ENCODE measurements at places on chromosomes 1 and 21.

- no peak for DNase-seq
These were observed 207.7 kb upstream of the GJB5 start for GRCh38 chr1:34547046-34547674.

GRCh38 chr1:164824542-164824941 lies 265.6 kb downstream of the PBX1 start:
- DNase-seq = no peak

DNA sequence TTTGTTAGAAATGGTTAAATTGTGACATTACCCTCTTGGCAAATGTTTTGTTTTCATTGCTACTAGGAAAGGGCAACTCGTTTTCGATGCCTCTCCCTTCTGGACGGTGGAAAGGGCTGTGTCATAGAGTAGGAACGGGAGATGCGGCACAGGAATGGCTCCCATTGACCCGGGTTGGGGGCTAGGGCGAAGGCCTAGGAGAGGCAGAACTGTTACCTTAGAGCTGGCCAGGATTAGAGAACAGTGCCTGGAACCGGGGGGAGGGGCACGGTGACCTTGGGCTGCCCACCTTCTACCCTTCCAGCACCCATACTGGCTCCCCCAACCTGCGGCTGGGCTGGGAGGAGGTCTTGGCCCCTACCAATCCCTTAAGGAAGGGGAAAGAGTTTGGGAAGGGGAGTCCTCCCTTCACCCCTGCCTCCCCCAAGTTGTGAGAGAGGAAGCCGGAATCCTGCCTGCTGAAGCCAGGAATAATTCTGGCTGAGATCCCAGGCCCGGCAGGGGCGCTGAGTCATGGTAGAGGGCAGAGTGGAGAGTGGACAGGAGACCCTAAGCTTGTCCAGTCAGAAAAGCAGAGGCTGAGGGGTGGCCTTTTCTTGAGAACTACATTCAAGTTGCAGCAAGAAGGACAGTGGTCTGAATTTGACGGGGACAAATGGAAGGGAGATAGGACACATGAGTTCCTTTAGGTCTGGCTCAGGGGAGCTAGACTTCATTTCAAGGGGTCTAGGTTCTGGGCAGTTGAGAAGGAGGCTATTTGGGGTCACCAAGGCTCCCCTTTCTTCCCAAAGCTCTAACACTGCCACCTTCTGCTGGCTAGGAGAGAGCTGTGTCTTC lies 8.2 kb downstream of the LMNA start:
- no peak for DNase-seq

GRCh38 chr1:216045400-216045799 lies 377.8 kb downstream of the USH2A start:
- no peak for DNase-seq

DNA sequence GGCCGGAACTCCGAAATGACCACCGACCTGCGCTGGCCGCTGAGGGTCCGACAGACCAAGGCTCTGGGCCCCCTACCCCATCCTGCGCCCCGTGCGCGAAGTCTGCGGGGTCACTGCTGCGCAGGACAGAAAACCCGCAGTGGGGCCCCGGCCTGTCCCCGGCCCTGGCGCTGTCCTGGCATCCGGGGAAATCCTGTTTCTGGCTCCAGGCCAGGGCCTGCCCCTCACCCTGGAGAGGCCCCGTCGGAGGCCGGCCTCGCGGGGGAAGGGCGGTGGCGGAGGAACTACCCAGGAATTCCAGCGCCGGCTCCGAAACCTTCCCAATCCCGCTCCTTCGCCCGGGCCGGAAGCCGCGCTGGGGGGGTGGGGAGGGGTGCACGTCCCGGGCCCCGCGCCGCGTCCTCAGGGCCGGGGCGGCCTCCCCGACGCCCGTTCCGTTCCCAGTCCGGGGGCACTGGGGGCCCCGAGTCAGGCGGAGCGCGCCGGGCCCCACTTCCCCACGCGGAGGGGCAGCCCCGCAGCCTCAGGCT lies 77.0 kb downstream of the MORN1 start:
- no peak for DNase-seq

DNA sequence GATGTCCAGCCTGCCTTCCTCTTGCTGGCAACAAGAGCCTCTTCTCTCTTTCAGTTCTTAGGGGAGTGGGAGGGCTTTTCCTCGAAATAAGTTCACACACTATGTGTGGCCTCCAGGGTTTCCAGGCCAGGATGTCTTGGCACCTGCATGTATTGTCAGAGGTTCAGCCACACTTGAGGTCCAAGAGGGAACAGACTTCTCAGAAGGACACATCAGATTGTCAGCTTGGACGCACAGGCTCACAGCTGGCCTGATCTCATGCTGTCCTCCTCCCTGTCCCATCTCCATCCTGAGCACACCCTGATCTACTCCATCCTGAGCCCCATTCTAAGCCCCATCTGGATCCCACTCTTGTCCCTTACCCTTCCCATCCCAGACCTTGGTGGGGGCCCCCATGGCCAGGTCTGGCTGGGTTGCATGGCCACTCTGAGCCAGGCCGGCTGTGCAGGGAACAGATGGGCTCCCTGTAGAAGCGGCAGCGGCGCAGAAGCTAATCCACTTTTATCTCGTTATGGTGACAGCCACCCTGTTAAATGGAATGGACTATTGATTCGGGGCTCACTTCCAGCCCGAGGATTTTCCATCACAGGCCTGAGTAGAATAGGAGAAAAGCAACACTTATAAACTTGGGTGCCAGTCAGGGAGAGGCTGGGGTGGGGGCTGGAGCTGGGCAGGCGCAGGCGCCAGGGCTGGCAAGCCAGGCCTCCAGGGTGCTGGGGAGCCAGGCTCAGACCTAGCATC lies 85.1 kb upstream of the CSF3R start:
- no peak for DNase-seq

DNA sequence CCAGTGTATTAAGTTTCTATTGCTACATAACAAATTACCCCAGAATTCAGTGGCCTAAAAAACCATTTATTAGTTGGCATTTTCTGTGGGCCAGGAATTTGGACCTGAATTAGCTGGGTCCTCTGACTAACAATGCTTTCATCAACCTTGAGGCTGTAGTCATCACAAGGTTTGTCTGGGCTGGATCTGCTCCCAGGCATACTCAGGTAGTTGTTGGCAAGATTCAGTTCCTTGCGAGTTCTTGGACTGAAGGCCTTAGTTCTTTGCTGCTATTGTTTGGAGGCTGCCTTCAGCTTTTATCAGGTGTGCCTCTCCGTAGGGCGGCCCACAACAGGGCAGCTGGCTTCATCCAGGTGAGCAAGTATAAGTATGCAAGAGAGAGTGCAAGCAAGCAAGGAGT lies 31.4 kb upstream of the DEPDC1 start:
- no peak for DNase-seq

- DNase-seq = no peak
These were observed 26.6 kb downstream of the PROK1 start for GRCh38 chr1:110477445-110477957.

GRCh38 chr1:182143825-182144645 lies 82.5 kb upstream of the ZNF648 start:
- DNase-seq = no peak

DNA sequence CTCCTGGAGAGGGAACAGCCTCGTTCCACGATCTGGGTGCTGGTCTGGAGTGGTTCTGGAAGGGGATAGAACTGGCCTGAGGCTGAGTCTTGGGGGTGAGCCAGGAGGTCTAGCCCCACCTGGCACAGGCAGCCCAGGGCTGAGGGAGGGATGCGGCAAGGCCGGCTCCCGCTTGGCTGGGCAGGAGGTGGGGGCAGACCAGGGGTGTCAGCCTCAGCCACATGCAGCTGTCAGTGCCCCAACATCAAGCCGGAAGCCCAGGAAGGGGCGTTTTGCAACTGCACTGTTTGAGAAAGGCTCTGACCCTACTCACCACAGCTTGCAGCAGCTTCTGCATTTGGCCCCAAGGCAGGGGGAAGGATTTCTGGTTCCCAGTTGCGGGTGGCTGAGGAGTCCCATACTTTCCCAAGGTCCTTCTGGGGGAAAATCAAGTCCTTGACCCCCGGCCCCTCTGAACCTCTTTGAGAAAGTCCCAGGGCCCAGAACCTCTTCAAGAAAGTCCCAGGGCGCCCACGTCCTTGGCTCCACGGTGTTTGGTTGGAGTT lies 2.0 kb downstream of the EFHD2 start:
- DNase-seq = no peak

DNA sequence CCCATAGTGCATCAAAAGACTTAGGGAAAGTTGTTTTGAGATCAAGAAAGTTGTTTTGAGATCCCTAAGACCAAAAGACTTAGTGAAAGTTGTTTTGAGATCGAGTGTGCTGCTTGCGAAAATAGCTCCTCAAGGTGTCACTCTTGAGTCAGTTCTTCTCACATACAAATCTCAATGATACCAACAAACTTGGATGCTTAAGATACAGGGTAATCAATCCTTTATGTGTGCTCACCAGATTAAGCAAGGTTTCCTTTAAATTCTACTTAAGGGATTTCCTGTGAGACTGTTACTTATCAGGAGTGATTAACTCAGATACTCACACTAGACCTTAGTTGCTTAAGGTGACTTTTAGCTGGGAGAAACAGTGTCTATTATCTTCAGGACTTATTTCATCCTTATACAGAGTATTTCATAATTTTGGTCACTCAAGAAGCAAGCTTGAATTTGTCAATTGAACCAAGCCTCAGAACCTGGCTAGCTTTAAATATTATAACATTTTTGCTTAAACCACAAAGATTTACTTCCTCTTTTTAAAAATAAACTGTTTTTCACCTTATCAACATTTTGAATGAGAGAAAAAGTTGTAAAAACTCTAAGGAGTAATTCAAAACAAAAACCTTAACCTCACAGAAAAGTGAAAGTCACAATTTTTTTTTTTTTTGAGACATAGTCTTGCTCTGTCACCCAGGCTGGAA lies 8.0 kb upstream of the RLF start:
- DNase-seq = no peak

DNA sequence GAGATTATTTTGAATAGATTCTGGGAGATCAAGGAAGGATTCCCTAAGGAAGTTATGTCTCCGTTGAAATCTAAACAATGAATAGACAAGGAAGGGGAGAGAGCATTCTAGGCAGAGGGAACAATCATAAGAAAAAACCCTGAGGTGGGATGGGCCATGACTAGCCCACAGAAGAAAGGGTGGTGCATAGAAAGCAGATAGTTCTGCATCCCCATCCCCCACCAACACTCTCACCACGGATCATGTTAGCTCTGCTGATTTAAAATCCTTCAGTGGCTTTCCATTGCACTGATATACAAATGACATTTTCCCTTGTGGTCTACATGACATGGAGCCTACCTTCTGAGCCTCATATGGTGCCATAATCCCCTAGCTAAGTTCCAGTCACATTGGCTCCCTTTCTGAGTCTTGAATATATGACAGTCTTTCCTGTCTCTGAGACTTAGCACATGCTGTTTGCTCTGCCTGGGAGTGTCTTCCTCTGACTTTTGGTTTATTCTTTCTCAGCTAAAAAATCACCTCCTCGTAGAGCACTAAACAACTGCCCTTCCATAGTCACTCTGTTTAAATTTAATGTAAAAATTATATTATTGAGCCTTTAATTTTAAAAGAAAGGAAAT lies 15.2 kb downstream of the SCMH1 start:
- no peak for DNase-seq

DNA sequence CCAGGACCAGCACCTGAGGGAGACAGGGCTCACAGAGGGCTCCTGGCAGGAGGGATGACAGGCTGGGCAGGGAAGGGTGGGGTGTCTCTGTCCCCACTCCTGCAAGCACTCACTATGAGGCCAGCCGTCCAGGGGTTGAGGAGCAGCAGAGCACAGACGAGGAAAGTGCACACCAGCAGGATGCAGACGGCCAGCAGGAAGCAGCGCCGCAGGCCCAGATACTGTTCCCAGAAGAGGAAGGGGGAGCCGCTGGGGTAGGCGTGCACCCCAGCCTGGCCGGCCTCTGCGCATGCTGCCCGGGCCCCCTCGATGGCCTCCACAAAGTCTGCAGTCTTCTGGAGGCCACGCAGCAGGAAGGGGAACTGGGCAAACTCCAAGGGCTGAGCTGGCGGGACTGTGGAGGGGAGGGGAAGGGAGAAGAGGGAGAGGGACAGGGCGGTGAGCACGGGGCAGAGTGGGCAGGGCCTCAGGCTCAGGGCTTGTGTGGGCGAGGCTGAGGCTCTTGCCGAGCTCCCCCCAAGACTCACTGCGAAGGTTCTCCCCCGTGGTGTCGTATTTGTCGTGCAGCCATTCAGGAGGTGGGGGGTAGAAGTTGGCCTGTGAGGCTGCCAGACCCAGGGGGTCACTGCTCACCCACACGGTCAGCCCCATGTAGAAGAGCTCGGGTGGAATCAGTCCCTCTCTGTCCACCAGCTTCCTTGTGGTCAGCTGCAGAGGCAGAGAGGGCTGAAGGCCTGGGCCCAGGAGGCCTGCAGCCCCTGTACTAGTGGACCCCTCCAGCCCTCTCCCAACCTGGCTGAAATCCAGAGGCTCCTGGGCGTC lies 16.5 kb downstream of the PTCH2 start:
- no peak for DNase-seq

GRCh38 chr1:68495968-68496679 lies 758 bp downstream of the DEPDC1 start:
- DNase-seq = no peak

DNA sequence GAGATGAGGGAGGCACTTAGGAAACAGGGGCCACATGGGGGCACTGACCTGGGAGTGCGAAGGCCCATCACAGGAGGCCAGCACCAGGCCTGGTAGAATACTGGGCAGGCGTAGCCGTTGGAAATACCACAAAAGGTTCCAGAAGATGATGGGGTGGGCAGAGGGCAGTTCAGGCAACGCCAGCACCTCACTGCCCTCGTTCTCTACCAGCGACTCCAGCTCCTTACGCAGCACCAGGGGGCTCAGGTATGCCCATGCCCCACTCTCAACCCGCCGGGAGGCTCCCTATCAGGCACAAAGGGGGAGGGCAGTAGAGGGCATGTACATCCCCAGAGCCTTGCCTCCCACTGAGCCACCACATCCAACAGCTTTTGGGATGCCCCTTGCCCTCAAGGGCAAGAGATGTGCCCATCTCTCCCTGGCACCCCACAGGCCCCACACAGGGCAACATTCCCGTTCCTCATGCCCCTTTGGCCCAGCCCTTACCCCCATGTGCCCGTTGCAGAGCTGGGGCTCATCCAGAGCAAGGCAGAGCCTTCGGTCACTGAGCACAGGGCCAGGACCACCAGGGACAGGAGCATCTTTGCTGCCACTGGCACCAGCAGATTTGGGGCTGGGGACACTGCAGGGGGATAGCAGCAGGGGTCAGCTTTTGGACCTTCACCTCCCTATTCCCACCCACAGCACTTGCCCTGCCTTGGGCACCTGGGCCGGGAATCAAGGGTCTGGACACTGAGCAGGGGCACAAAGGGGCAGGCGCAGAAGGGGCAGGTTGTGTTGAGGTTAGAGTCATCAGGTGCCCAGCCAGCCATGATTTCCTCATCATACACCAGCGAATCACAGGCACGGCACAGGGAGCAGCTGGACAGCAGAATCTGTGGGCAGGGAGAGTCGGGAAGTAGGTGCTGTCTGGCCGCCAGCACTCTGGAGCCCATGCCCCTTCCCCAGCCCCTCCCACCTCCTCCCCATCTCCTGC lies 9.7 kb upstream of the GATAD2B start:
- DNase-seq = no peak

DNA sequence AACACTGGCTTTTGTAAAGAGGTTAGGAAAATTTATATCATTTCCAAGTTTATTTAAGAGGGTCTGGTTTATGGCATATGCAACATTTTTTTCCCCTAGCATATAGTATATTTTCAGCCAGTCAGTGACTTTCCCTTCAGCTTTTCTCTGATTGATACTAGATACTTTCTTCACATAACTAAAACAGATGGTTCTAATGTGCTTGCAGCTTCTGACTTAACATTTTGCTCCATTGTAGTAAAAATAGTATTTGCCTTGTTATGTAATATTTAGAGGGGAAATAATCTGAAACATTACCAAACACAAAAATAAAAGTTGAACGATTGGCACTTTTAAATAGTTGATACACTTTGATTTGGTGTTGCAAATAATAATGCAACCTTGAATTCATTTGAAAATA lies 191.7 kb downstream of the GPR52 start:
- DNase-seq = no peak

- DNase-seq = no peak
These were observed 7.7 kb downstream of the LRRC52 start for GRCh38 chr1:165551469-165551868.

Measured in stimulated activated CD4-positive, alpha-beta T cell treated with anti-CD3 and anti-CD28 coated beads, TNF-alpha, amount 100 ng/mL, for 1 hour (primary cell).